ENCODE measurements at places on chromosomes 5 and 9.

DNA sequence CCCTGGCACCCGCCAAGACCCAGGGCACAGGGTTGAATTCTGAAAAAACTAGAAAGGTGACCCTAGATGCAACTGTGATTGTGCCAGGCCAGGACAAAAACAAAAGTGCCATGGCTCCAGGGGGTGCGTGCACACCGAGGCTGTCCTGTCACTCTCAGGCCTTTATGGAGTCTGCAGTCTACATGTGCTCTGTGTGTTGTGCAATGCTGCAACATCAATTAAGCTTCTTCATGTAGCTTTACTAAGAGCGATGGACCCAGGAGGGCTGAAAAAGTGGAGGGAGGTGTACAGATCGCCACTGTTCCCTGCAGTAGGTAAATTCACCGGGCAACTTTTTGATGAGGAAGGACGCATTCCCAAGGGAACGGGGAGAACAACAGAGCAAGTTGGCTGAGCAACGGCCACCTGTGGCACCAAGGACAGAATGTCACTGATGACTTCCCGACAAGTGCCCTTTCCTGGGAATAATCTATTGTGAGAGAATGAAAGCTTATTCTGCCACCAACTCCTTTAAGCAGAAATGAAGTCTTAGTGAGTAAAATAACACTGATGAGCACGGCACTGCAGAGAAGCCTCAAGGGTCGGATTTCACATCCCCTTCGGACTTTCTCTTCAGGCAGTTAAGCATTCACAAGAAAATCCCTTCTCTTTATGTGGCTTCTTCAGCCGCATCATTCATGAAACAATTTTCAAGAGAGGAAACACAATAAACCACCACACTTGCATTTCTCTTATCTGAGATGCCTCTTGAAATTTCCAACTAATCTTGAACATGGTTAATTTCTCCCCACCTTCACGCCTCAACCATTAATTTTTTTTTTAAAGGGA is 149.6 kb downstream of the DROSHA start:
- H3K4me3 ChIP-seq, result no peak overlapping the region
- peaks cover 6% of the 10 kb centered on the region for H3K27me3 ChIP-seq
- H3K27ac ChIP-seq, result no peak overlapping the region
- no peaks in the 10 kb centered on the region for H3K36me3 ChIP-seq
- DNase-seq, result no peak

- no peak overlapping the region for H3K27ac ChIP-seq
- DNase-seq, result no peak
- no peak overlapping the region for H3K4me3 ChIP-seq
- H3K4me1 ChIP-seq, result peaks cover 3% of the 10 kb centered on the region
- peaks cover 17% of the 10 kb centered on the region for H3K27me3 ChIP-seq
Observed at GRCh38 chr5:114358329-114358728, 3.5 kb upstream of the KCNN2 start.

- H3K4me1 ChIP-seq, result no peaks in the 10 kb centered on the region
- H3K36me3 ChIP-seq, result no peaks in the 10 kb centered on the region
- H3K27me3 ChIP-seq, result no peaks in the 10 kb centered on the region
- no peak for DNase-seq
Observed at GRCh38 chr9:110815361-110815760, 146.8 kb downstream of the MUSK start.

- H3K4me3 ChIP-seq, result no peak overlapping the region
- no peaks in the 10 kb centered on the region for H3K36me3 ChIP-seq
- no peaks in the 10 kb centered on the region for H3K4me1 ChIP-seq
- H3K27ac ChIP-seq, result no peak overlapping the region
Observed at GRCh38 chr9:78539188-78539587, 242.3 kb downstream of the PSAT1 start.

DNA sequence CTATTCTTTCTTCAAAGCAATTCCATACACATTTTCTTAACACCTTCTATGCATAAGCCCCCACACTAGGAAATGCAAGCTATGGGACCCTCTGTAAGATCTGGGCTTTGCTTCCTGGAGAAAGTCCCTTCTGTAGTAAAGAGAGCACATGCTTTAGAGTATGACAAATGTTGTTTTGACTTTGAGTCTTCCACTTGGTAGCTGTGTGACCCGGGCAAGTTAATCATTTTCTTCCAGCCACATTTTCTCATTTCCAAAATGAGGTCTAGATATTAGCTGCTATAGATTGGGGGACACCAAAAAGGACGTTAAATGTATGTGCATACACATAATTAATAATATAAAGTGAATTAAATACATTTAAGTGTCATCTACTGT is 334.0 kb downstream of the NFIB start:
- H3K4me3 ChIP-seq, result no peak overlapping the region
- no peak overlapping the region for H3K27ac ChIP-seq
- no peaks in the 10 kb centered on the region for H3K4me1 ChIP-seq

GRCh38 chr5:98541641-98542040 is 231.8 kb upstream of the RGMB start:
- no peak for DNase-seq
- no peaks in the 10 kb centered on the region for H3K27me3 ChIP-seq
- H3K4me1 ChIP-seq, result no peaks in the 10 kb centered on the region
- H3K4me3 ChIP-seq, result no peak overlapping the region

DNA sequence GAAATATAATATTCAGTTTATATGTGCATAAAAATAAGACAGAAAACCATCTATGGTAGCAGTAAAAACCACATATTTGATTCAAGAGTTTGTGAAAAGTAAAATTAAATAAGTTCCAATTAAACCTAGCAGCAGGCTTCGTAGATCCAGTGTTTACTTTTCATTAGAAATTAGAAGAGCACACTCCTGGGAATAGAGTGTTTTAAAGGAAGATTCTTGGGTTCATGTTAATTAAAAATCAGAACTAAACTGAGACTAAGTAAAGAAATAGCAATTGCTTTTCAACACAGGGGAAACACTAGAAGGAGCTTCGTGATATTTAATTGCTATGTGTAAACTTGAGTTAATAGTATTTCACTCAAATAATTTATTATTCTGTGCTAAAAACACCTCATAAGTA is 1097.8 kb upstream of the CDH18 start:
- no peaks in the 10 kb centered on the region for H3K4me1 ChIP-seq
- no peak overlapping the region for H3K27ac ChIP-seq
- no peak for DNase-seq

DNA sequence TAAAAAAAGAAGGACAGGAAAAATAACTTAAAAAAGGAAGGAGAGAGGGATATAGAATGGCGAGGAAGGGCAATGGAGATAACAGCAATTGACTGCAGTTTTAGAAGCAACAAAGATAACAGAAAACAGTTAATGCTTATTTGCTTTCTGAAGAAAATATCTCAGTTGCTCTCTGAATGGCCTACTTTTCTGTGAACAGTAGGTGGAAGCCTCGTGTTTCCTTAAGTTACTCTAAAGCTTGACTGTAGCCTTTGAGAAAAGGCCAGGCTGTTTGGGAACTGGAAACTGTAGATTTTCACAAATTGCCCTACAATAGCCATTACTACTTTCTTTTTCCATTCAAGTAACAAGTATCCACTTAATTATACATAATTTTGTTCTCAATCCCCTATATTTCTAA is 404.5 kb downstream of the YTHDC2 start:
- H3K4me3 ChIP-seq, result no peak overlapping the region
- no peaks in the 10 kb centered on the region for H3K27me3 ChIP-seq
- no peaks in the 10 kb centered on the region for H3K36me3 ChIP-seq

DNA sequence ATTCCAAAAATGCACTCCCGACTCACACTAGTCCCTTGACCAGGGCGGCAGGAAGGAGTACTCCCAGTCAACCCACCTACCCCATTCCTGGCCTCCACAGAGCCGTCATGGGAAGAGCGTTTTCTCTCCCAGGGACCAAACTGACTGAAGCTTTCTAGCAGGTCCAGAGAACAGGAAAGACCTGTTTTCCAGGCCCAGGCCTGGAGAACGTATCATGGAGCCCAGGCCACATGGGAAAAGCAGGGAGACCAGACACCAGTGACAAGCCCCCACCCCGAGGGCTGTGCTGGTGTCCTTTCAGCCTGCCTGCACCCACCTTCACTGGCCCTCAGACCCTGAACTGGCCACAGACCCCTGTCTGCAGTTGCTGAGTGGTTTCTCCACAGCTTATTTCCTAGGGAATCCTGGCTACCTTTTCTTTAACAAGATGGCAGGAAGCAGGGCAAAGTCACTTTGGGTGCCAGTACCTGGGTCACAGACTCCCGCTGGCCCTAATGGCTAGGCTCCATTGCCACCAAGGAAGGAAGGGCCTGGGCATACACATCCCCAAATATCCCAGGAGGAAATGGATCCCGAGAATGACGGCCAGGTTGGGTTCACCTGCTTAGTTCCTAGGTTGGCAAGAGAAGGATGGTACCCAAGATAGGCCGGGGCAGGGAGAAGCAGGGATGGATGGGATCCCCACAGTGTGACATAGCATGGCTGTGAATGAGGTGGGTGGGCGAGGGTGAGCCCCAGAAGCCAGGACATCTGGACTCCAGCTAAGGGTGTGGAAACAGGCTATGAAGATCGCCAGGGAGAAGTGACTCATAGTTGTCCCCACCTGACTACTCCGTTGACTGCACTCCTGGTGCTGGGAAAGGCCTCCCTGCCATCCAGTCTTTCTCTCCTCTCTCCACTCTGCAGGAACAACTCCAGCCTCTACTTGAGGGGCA is 12.2 kb downstream of the CCNI2 start:
- no peaks in the 10 kb centered on the region for H3K27me3 ChIP-seq
- H3K36me3 ChIP-seq, result peaks cover 79% of the 10 kb centered on the region
- H3K27ac ChIP-seq, result no peak overlapping the region
- no peak for DNase-seq

DNA sequence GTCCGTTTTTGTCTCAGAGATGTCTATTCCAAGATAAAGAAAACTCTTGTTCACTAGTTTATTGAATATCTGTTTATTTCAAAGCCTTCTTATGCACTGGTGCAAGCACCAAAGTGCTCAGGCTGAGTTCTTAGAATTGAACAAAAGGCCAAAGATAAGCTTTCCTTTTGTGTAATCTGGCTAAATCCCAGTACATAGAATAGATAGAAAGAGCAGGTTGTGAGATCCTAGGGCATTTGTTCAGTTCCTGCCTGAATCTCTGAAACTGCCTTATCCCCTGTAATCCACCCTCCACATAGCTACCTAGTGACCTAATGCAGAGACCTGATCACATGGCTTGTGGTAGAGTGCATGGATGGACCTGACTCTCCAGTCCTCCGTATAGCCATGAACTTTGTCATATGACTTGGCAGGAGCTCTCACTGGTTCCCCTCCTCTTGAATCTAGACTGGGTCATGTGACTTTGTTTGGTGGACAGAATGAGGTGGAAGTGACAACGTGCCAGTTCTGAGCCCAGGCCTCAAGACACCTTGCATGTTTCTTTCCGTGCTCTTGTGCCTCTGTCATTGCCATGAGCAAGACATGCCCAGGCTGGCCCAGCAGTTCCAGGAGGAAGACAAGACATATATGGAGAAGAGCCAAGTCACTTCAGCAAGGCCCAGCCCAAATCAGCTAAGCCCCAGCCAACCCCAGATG is 139.3 kb upstream of the SHB start:
- no peak for DNase-seq
- H3K27me3 ChIP-seq, result no peaks in the 10 kb centered on the region
- H3K27ac ChIP-seq, result no peak overlapping the region
- no peaks in the 10 kb centered on the region for H3K36me3 ChIP-seq
- H3K4me1 ChIP-seq, result no peaks in the 10 kb centered on the region
- H3K4me3 ChIP-seq, result no peak overlapping the region
